ENCODE measurements at places on chromosomes 7 and 10. TPM values are rescaled to one million over a fixed set of nuclear protein-coding genes. Genes with fewer than 3 reads are reported as not detected.

- no peaks in the 10 kb centered on the region for H3K4me1 ChIP-seq
- no peaks in the 10 kb centered on the region for H3K27me3 ChIP-seq
- DNase-seq, result no peak
Observed at GRCh38 chr10:21753497-21754270, 219.7 kb downstream of the MLLT10 start.

GRCh38 chr10:81502677-81503359, 372.2 kb upstream of the NRG3 start:
- peak; percentile 68 for DNase-seq
- no peak overlapping the region for H3K27ac ChIP-seq
- H3K4me1 ChIP-seq, result no peaks in the 10 kb centered on the region
- H3K27me3 ChIP-seq, result no peaks in the 10 kb centered on the region
- no peak overlapping the region for H3K4me3 ChIP-seq
- H3K36me3 ChIP-seq, result no peaks in the 10 kb centered on the region

OR2A12 gene
- not detected for polyA plus RNA-seq

ANKRD26 gene
- polyA plus RNA-seq, result 1.7 TPM

GRCh38 chr10:89838044-89838615, 136.7 kb downstream of the KIF20B start:
- peaks cover 10% of the 10 kb centered on the region for H3K4me1 ChIP-seq
- DNase-seq, result peak; percentile 67
- H3K27ac ChIP-seq, result no peak overlapping the region
- no peaks in the 10 kb centered on the region for H3K36me3 ChIP-seq

DNA sequence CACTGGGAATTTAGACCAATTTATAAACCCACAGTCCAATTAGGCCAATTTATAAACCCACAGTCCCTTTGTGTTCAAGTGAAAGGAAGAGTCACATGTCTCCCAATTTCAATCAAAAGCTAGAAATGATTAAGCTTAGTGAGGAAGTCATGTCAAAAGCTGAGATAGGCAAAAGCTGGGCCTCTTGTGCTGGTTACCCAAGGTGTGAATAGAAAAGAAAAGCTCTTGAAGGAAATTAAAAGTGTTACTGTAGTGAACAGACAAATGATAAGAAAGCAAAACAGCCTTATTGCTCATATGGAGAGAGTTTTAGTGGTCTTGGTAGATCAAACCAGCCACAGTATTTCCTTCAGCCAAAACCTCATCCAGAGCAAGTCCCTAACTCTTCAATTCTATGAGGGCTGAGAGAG, 245.0 kb downstream of the HDAC9 start:
- no peaks in the 10 kb centered on the region for H3K36me3 ChIP-seq
- no peak overlapping the region for H3K27ac ChIP-seq
- H3K27me3 ChIP-seq, result no peaks in the 10 kb centered on the region
- DNase-seq, result no peak
- H3K4me3 ChIP-seq, result no peak overlapping the region

- no peaks in the 10 kb centered on the region for H3K36me3 ChIP-seq
- H3K4me1 ChIP-seq, result no peaks in the 10 kb centered on the region
Observed at GRCh38 chr10:48273741-48274140, 755 bp downstream of the FRMPD2 start.

KCTD7 gene
- polyA plus RNA-seq, result 2.3 TPM
